ENCODE measurements at places on chromosomes 16 and 17. TPM values are rescaled to one million over a fixed set of nuclear protein-coding genes. Genes with fewer than 3 reads are reported as not detected.

GRCh38 chr17:10516638-10517037, 1.7 kb downstream of the MYH1 start:
- DNase-seq: no peak

DNA sequence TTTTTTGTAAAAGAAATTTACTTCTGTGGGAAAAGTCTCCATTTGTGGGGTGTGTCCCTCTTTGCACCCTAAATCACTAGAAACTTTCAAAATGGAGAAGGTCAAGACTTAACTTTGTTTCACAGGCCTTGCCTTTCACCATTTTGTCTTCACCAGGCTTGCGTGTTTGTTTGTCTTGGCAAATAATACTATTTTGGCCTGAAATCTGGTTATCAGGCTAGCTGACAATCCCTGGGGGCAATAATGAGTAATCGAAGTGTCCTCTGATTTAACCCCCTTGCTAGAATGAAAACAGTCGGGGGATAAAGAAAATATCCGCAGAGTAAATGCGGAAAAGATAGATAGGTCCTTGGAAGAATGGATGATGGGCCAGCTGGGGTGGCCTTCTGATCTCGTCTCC, 34.5 kb downstream of the SLC39A11 start:
- no peak for DNase-seq

DNA sequence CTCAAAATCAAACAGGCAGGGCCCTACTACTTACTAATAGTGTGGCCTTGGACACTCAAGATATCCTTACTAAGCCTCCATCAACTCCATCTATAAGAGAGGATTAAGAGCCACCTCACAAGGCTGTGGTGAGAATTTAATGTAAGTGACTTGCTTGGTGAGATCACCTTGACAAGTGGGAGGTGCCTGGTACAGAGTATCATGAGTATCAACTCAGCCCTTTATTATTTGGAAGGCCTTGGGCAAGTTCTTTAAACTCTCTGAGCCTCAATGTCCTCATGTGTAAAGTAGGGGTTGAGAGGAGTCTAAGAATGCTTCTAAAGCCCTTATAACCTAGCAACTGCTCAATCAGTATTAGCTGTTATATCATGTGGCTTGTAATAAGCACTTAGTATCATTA, 15.0 kb downstream of the THUMPD1 start:
- DNase-seq: no peak

- DNase-seq: no peak
Measured at GRCh38 chr16:67995423-67995822, 3.9 kb downstream of the DPEP2 start.

DNA sequence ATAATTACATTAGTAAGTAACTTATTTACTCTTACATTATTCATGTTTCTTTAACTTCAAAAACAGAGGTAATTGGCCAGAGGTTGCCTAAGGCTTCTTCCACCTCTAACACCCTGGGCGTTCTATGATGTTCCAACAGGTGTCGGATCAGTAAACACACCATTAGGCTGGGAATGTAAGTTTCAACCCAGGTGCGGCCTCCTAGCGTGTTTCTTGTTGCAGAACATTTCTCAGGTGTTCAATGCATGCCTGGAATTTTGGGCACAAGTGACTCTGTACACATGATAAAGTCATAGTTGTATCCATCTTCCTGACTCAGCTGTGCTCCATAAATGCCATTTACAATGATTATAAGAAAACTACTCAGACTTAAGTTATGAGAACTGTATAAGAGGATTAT, 1.0 kb downstream of the KRTAP2-2 start:
- no peak for DNase-seq

DNA sequence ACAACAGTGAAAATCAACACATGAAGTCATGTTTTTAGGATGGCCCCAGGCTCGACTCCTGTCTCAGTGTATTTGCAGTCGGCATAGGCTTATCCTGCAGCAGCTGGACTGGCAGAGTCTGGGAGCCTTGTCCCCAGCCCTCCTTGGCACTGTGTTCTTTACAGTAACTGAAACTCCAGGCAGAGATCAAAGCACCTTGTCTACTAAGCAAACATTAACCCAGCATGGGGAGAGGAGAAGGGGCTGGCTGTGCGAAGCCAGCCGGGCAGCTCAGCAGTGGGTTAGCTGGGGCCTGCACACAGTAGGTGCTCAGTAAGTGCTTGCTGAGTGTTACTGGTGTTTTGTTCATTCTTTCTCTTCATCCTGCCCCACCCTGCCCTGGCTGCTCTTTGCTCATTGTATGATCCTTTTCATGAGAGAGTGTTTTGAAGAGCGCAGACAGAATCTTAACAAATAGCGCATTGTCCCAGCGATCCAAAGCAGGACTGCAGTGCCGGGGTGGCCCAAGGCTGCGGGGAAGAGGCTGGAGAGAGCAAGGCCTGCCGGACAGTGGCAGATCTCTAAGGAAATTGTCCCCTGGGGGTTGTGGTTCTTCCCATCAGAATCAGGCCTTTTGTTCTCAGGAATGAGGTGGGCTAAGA, 23.5 kb upstream of the ITGB4 start:
- no peak for DNase-seq

DNA sequence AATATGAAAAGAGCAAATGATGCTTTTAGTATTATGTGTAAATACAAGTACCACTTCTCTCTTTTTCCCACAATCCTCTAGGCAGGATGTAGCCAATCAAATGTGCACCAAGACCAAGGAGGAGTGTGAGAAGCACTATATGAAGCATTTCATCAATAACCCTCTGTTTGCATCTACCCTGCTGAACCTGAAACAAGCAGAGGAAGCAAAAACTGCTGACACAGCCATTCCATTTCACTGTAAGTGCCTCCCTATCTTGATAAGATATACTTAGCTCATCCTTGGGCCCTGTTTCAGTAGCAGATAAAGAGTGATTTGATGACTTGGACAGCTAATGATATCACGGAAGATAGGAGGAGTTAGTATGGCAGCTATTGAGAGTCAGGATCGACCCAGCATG, 33.7 kb downstream of the TADA2A start:
- DNase-seq: no peak

The TPPP3 gene
- not detected for total RNA-seq

The YBX2 gene
- 3.6 TPM for total RNA-seq

The KRTAP2-1 gene
- total RNA-seq: not detected

The CSH2 gene
- total RNA-seq: not detected

The PRSS21 gene
- 10.3 TPM for total RNA-seq

Data from activated T-cell treated with anti-CD3 and anti-CD28 coated beads, Interleukin-2, amount 50 U/mL, for 72 hours (primary cell).